Activated CD4-positive, CD25-positive, alpha-beta regulatory T cell treated with anti-CD3 and anti-CD28 coated beads, Interleukin-2, amount 50 U/mL, for 72 hours (primary cell): ENCODE measurements at places on chromosomes 2 and 18.

DNA sequence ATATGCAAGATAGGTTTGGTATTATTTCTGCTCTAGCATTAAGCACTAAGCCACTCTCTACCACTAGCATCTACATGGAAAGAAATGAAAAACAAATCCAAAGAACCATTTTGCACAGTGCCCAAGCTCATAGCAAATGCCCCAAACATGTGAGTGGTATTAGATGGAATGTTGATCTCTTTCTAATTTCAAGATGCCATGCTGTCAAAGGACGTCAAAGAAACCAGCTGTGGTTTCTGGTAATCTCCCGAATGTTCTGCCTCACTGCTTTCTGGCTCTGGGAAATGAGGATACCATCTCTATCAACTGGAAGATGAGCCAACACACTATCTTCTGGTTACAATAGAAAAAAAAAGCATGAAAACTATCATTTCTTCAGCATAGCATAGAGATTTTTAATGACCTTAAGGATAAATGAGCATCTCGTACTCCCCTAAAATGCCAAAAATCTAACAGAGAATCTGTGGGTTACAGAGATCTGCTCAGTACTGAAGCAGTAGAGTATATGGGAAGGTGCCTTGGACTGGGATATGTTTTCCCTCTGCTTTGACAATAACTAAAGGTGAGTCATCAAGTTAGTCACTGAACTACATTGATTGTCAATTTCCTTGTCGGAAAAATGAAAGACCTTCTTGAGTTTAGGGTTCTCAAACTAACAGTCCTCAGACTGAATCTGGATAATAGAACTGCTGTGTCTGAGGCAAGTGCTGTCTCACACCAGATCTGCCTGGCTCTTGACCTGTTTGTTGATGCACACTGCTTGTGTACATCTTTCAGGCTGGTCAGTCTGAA is 244.8 kb upstream of the NCKAP5 start:
- no peak for DNase-seq

- no peak for DNase-seq
Measured at GRCh38 chr2:180655842-180656454, 324.5 kb upstream of the UBE2E3 start.

DNA sequence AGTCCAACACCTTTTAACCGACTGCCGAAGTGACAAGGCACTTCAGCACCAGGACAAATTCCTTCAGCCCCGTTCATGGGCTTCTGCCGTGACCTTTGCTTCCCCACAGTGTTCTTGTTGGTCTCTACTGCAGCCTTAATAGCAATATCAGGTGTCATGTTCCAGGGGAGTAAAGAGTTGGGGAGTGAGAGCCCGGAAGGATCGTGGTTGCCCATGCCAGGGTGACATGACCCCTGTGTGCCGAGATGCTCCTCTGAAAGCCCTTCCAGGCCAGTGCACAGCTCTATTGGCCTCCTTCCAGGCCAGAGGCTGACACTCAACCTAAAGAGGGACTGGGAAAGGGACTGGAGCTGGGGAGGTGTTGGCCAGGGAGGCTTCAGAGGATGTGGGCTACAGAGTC is 279.2 kb downstream of the CYRIA start:
- DNase-seq, result no peak

DNA sequence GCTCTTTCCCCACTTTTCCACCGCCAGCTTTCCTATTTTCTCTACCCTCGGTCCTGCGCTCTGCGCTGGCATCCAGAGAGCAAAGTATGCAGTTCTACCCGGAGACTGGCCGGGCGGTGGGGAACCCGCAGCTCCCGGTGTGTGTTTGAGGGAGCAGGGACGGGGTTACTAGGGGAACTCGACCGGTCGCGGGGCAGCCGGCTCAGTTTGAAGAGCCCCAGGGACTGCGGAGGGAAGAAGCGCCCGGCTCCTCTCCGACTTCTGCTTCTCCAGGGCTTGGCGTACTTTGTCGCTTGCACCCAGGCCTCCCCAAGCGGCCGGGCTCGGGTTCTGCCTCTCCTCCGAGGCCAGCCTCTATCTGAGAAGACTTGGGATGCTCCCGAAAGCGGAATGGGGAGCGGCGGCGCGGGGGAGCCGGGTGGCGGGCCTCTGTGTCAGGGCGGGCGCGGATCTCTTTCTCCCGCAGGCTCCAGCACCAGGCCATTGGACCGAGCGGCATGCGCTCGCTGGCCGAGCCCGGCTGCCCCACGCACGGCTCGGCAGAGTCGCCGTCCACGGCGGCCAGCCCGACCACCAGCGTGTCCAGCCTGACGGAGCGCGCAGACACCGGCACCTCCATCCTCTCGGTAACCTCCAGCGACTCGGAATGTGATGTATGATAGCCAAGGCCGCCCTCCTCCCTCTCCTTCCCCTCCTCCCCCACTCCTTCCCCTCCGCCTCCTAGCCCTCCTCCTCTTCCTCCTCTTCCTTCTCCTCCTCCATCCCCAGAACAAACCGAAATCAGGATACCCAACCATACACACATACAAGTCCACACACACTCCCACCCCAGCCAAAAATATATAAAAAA is 2.8 kb downstream of the SIX3 start:
- no peak for DNase-seq

- no peak for DNase-seq
Measured at GRCh38 chr2:127104166-127104660, 2.7 kb downstream of the BIN1 start.

DNA sequence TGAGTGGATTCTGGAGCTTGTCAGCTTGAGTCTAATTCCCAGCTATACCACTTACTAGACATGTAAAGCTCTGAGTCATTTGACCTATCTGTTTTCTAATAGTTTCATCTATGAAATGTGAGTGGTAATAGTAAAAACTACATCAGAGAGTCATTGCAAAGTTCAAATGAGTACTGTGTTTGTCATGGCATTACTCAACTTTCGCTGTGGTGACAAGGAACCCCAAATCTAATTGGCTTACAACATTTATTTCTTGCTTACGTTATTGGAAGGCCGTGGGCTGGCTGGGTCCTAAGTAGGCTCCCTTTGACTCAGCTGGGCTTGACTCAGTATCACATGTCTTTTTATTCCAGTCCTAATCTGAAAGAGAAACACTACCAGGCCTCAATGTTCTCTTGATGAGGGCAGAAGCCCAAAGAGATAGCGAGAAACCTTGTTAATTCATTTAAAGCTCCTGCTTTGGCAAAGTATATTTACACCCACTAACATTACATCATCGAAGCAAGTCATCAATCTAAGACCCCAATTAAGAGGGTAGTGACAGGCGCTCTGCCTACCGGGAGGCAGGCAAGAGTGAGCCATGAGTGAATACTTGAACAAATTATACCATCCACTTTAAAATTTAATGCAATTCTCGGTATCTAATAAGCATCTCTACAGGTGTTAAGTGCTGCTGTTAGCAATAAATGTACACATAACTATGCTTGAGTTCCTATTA is 431.8 kb upstream of the SPHKAP start:
- no peak for DNase-seq

- DNase-seq, result no peak
Measured at GRCh38 chr2:171553236-171553635, 31.0 kb downstream of the CYBRD1 start.

GRCh38 chr2:8154936-8155335 is 526.9 kb upstream of the ID2 start:
- no peak for DNase-seq

DNA sequence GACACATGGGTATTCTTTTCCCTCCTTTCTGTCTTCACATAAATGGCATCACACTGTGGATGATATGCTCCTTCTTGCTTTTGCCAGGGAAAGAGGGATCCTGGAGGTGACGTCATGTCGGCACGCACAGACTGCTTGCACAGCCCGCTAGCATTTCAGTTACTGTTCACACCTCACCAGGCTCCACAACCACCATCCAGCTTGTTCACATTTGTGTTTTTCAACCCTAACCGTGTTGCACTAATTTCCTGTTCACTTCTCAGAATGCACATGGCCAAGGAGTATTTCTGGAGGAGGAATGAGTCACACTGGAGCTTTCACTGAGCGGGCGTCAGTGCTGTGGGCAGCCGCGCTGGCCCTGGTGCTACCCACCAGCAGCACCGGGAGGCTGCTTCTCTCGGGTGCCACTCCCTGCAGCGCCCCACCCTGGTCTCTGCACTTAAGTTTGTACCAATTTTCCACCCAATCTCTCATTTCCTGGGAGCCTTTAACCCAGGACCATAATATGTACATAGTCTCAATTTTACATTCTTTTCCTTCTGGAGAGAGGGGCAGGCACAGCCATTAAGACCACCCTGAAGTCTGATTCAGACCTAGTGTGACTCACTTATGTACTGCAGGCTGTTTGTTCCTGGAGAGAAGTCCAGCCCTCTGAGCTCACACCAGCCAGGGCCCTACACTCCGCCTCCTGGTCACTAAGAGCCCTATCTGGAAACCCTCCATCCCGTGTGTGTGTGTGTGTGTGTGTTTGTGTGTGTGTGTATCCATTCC is 65.1 kb downstream of the MBP start:
- peak; percentile 58 for DNase-seq
